ENCODE measurements at places on chromosomes 2 and 18. TPM values are rescaled to one million over a fixed set of nuclear protein-coding genes. Genes with fewer than 3 reads are reported as not detected.

GRCh38 chr2:177772529-177772928 is 300.0 kb downstream of the PDE11A start:
- no peak for DNase-seq

GRCh38 chr2:217430916-217431576 is 571.2 kb upstream of the TNP1 start:
- DNase-seq = no peak

GRCh38 chr2:96484091-96484490 is 21.1 kb downstream of the NEURL3 start:
- DNase-seq = no peak

DNA sequence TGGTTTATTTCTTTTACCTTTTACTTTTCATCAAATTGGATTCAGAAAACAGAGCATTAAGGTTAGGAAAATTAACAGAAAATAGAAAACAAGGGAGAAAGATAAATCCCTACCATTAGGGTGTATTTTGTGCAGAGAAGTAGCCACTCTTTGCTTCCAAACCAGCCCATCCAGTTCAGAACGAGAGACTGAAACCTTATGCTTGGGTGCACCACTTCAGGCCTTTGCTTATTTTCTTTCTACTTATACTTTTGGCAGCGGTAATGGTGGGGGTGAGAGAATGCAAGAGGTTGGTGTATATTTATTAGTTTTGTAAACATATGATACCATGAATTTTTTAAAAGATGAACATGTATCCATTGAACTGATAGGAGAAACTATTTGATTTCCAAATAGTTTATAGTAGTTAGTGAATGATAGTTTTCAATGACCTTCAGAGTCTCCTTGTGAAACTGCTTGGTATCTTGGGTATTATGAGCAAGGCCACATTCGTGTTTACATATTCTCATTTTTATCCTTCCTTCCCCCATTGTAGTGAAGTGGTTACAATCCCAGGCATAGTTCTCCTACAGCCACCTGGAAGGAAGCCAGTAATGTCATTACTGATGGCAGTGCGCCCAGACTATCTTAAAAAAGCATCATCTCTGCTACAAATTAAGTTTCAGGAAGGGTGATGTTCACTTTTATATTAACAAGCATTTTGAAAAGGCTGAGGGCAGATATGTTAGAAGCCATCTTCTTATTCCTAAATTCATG is 60.8 kb downstream of the MFSD6 start:
- peak; percentile 46 for DNase-seq

- DNase-seq = no peak
These were observed 155.5 kb downstream of the ARHGAP28 start for GRCh38 chr18:6885006-6885481.

- no peak for DNase-seq
These were observed 8.5 kb upstream of the C2orf69 start for GRCh38 chr2:199902486-199903110.

- no peak for DNase-seq
These were observed 230.8 kb downstream of the OSR1 start for GRCh38 chr2:19127616-19128015.

DNA sequence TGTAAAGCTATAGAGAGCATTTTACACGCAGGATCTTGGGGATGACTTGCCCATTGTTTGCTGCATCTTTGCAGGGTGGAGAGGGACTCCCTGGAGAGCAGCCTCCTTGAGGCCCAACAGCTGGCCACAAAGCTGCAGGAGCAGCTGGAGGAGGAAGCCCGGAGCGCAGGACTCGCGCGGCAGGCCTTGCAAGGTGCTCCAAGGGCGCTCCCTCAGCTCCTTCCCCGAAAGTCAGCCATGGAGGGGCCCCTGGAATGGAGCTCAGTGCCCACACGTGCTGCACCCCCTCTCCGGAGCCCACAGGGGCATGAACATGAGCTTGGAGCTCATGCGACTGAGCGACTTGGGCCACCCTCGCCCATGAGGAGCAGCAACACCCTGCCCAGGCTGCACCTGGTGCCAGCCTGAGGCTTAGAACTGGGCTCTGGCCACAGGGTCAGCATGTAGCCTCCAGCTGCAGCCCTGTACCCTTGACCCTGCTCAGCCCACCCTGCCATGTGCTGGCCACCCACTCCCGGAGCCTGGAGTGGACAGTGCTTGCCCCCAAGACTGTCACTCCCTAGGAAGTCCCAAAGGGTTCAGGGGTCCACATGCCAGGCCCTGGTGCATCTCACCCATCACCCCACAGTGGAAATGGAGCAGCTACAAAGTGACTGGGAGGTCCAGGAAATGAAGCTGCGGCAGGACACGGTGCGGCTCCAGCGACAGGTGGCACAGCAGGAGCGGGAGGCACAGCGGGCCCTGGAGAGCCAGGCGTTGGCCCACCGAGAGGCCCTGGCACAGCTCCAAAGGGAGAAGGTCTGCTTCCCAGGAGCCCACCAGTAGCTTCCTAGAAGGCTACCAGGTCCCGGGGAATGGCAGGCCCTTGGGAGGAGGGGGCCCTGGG is 43.0 kb downstream of the CROCC2 start:
- no peak for DNase-seq

ADRA2B gene
- under 0.01 TPM for total RNA-seq

GTF3C2 gene
- 37.5 TPM for total RNA-seq

BMP10 gene
- total RNA-seq = not detected

UNC50 gene
- 55.8 TPM for total RNA-seq

MROH2A gene
- total RNA-seq = not detected

All from frontal cortex (tissue), 4 donors.